NCI-H2171 treated with DMSO at 0.1 percent for 48 hours (cell line): ENCODE measurements at places on chromosomes 11 and 22.
A peak's percentile ranks its signal among the peaks of the same experiment; 100 is the strongest.

DNA sequence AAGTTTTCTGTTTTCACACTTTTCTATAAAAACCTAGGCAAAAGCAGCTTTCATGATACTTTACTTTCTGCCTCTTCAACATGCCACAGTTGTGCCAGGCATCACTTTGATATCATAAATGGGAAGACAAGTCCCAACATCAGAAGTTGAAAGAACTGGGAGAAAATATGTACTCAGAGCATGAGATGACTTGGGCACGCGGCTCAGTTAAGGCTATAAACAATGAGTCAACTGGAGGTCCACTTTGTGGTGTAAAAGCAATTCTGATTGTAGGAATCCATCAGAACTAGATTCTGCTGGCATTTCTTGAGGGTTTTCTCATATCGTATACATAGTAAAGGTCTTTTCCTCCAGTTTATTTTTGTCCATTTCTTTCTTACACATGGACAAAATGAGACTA lies 109.7 kb upstream of the USP47 start:
- DNase-seq, result no peak

DNA sequence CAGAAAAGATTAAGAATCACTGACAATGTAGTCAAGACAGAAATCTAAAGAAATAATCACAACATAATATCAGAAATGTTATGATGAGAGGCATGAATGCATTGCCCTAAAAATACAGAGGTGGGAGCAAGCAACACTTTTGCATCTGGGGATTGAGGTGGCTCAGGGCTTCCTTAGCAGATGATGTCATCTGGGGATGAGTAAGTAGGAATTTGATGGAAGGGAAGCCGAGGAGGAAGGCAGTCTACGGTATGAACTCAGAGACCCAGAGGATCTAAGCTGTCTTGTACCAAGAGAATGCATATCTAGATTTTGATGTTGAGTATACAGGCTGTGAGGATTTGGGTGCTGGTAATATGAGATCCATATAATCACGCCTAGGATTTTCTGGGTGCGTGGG lies 193.0 kb upstream of the SNX19 start:
- no peak for DNase-seq

DNA sequence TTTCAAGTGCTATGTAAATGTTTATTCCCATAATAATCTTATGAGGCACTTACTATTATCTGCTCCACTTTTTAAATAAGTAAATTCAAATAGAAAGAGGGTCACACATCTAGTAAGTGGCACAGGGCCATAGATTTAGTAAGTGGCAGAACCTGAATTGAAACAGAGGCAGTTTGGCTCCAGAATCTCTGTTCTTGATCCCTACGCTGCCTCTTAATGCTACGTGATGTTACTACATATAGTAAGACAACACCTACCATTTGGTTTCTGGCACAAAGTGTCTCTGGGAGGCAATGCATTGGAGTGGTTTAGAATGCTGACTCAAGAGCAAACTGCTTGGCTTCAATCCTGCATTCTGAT lies 1018.3 kb downstream of the DLG2 start:
- DNase-seq, result no peak

DNA sequence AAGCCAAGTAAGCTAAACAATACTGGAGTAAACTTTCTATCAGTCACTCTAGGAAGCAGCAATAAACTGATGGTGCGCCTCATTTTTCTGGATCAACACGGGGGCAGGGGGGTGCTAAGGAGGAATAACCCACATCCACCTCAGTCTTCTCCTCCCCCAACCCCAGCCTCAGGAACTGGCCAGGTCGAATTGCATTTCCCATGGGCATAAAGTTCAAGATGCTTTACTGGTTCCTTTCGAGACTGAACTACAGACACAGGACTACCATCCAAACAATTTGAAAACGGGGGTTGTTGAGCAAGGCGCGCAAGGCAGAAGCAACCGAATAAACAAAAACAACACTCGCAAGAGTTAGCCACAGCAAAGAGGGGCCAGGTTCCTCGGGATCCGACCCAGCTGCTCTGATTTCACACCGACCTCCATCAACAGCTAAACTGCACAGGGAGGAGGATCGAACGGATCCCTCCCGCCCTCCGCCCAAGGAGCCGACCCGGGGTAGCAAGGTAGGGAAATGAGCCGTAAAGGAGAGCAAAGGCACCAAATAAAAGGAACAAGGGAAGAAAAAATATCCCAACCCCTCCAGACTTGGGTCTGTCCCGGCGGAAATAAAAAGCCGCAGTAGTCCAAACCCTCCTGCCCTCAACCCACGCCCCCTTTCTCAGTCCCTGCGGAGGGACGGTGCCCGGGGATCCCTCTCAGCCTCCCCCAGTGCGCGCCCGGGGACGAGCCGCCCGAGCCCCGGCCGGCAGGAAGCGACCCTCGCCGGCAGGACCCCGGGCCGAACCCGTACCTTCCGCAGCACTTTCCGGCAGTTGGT lies 801 bp downstream of the SESN3 start:
- peak; percentile 69 for DNase-seq

DNA sequence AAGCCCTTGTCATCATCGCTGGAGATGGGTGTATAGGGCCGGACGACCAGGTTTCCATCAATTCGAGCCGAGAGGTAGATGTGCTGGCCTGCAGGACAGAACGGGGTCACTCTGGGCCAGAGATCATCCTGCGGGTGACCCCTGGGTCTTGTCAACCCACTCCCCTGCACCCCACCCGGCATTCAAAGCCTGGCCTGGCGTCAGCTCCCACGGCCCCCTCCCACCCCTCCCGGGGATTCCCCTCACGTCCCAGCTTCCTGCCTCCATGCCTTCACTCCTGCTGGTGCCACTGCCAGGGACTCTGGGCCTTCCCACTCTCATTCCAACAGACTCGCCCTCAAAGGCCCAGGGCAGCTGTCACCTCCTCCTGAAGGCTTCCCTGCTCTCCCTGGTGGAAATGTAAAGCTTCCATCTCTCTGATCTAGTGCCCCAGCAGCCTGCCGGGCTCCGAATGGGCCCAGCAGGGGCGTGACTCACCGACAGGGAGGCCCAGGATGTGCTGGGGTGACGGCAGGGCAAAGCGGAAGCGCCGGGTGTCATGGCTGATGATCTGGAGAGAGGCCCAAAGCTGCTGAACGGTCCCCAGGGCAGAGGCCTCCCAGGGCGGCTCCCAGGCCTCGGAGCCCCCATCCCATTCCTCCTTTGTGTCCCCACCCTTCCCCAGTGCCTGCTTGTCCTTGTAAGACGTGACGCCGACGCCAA lies 9.3 kb downstream of the ATP5MGL start:
- no peak for DNase-seq

GRCh38 chr11:121489823-121490222 lies 37.1 kb upstream of the SORL1-AS1 start:
- DNase-seq, result no peak

GRCh38 chr11:9790703-9791102 lies 126.8 kb downstream of the SWAP70 start:
- no peak for DNase-seq

DNA sequence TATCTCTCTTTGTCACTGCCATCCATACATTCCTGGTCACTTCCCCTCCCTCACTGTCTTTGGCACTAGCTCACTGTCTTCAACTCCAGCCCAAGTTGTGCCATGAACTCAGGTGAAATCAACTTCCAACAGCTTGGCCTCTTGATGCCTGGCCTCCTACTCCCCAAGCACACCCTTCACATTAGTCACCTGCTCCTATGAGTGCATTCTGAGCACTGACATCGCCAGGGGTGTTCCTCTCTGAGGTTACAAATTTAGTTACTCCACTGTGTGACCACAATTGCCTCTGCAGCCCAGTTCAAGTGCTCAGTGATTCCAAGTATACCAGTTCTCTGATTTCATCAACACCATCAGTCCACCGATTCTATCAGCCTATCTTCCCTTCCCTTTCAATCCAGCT lies 10.8 kb downstream of the DRD2 start:
- no peak for DNase-seq

- DNase-seq, result peak; percentile 7
These were observed 3.5 kb downstream of the ARRB1 start for GRCh38 chr11:75347781-75348566.

- no peak for DNase-seq
These were observed 6.9 kb upstream of the MS4A14 start for GRCh38 chr11:60389279-60389910.
